ENCODE measurements at places on chromosomes 16 and 17.

DNA sequence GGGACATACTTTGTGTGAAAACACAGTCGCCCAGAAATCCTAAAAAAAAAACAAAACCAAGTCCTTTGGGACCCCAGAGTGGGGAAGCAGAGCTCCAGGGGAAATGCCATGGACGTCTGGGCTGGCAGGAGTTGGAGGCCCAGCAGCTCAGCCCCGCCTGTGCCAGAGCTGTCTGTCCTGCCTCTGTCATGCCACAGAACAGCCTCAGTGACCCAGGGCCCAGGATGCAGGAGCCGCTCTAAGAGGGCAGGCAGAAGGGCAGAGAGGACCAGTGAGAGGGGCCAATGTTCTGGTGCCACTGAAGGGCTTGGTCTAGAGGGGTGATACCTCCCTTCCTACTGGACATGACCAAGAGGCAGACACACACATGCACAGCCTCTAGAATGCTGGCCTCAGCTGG, 166.2 kb downstream of the C16orf78 start:
- DNase-seq: no peak

DNA sequence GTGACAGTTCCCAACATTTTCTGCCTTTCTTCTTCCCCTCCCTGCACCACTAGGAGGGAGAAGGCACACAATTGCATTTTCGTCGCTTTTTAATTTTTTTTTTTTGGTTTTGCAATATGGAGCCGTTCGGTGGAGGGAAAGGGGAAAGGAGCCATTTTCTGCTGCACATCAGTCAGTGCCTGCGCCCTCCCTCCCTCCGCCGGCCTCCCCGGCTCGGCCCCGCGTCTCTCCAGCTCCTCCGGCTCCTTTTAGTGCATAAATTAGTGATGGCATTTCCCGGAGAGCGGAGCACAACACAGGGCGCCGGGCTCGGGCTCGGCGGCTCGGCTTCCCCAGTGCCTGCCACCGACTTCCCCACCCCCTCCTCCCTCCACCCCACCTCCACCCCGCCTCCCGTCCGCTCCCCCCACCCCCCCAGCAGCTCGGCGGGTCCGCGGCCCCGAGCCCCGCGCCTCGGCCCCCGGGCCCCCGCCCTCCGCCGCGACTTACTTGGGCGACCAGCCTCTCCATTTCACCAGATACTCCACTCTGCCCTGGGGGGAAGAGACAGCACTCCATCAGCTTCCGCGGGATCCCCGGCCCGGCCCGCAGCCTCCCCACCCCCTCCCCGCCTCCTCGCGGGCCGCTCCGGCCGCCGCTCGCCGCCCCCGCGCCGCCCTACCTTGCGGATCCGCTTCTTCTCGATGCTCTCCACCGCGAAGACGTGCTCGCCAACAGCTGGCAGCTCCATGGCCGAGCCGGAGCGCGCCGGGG, 542 bp downstream of the CBX4 start:
- DNase-seq: peak; percentile 76

DNA sequence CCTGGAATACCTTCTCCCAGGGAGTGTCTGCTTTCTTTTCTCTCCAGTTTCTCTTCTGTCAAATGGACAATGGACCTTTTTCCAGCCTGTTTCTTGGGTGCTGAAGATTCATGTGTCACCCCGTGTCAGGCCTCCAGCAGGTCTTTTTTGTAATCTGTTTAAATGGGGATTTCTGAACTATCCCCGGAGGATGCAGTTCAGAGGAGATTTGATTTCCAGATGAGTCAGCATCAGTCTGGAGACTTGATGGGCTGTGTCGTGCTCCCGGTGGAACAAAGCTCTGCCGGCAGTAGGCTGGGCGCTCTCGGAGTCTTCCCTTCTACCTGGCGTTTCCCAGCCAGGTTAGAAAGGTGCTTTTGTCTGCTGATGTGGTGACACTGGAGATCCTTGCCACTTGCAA, 440.6 kb downstream of the HS3ST3B1 start:
- DNase-seq: no peak

- no peak for DNase-seq
These were observed 796 bp upstream of the PSMB6 start for GRCh38 chr17:4795168-4795567.

DNA sequence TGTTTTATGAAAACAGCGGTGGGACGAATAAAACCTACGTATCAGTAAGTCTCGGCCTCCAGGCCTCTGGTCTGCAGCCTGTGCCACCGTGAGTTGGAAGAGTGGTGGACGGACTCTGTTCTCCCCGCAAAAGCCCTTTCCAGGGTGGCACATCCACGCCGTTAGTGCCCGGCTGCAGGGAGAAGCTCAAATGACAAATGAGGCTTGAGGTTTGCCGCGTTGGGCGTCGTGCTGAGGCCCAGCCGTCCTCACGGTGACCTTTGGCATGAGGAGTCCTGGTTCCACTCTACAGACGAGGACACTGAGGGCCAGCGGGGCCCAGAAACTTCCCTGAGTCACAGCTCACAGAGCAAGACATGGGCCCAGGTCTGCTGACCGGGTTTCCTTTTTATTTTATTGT, 40.2 kb downstream of the JPH3 start:
- no peak for DNase-seq

DNA sequence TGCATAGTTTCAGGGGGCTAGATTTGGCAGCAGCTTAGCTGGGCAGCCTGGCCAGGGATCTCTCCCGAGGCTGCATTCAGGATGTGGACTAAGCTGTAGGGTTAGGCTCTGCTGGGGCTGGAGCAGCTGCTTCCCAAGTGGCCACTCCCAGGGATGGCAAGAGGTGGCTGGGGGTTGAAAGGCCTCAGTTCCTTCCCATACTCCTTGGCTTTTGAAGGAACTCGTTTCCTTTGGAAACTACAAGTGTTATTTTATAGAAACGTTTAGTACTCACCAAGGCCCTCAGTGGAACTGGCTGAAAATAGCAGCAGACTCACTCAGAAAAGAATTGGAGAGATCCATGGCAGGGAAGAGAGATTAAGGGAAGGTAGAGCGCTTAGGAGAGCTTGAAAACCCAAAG, 76.4 kb downstream of the WWP2 start:
- no peak for DNase-seq

- no peak for DNase-seq
These were observed 8.5 kb upstream of the YPEL3 start for GRCh38 chr16:30104492-30104891.

GRCh38 chr16:28572696-28573510, 19.2 kb downstream of the SGF29 start:
- no peak for DNase-seq

GRCh38 chr16:6112700-6113099, 1015.1 kb upstream of the EEF2KMT start:
- no peak for DNase-seq

- DNase-seq: no peak
These were observed 2.4 kb downstream of the ZNF267 start for GRCh38 chr16:31875928-31876547.

- DNase-seq: no peak
These were observed 20.2 kb downstream of the CBFA2T3 start for GRCh38 chr16:88956546-88957432.

DNA sequence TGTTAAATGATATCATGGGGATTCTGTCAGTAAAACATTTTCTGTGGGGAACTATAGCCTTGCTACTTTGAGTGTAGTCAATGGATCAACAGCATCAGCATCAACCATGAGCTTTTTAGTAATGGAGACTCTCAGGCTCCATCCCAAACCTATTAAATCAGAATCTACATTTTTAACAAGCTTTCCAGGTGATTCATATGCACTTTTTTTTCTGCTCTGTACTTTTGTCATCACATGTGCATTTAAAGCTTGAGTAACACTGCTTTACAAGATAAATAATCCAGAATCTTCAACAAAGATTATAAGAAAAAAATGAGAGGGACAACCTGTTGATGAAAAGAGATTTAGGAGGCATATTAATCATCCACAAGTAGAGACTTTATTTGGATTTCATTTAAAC, 23.5 kb downstream of the NUP93 start:
- no peak for DNase-seq

DNA sequence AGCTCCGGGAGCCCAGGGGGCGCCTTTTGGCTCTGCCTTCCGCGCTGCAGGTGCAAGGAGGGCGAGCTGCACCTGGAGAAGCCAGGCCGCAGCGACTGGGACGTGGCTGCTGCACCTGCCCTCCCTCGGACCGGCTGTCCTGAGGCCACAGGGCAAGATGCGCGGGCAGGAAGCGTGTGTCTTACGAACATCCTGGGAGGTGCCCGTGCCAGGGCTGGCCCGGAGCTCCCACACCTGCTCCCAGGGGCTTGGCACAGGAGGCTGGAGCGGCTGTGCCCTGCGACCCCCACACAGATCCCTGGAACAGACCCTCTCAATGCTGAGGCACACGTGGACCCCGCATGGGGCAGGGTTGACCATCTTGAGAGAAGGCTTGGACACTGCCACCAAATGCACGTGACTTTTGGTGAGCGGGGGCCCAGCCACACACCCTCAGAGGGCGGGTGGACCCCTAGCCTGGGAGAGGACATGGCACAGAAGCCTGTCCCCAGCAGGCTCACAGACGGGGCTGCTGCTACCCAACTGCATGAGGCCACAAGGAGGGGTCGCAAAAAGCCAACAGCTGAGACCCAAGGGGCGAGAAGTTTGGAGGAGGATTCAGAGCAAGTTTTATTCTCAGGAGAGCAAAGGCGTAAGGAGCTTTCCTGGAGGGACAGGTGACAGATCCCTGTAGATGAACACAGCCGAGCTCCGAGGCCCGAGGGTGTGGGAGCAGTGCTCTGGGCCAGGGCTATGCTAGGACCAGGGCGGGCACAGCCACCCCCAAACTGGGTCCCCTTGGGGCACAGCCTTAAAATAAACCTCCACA, 11.4 kb downstream of the NDUFAF8 start:
- DNase-seq: no peak

DNA sequence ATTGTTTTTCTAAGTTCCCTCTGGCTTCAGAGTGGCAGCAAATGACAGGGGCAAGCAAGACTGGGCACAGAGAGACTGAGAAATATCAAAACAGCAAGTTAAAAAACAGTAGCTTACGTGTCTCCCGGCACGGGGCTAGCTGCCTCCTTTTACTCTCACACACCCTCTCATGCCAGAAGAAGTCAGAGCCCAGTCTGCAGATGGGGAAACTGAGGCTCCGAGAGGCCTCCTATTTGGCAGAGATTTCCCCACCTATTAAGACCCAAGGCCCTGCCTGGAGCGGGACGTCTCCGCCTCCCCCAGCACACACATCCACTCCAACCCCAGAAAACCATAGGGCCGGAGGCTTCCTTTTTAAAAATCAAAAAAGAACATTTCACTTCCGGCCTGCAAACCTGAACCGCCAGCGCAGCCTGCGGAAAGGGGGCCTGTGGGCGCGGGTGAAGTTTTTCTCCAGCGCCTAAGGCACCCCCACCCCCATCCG, 832 bp downstream of the CARHSP1 start:
- DNase-seq: peak; percentile 43

GRCh38 chr16:25224731-25225319, 8.1 kb downstream of the AQP8 start:
- no peak for DNase-seq

- DNase-seq: no peak
These were observed 127.1 kb downstream of the CDH13 start for GRCh38 chr16:82753821-82754220.

GRCh38 chr17:1995907-1996799, 29.0 kb downstream of the RTN4RL1 start:
- DNase-seq: no peak

DNA sequence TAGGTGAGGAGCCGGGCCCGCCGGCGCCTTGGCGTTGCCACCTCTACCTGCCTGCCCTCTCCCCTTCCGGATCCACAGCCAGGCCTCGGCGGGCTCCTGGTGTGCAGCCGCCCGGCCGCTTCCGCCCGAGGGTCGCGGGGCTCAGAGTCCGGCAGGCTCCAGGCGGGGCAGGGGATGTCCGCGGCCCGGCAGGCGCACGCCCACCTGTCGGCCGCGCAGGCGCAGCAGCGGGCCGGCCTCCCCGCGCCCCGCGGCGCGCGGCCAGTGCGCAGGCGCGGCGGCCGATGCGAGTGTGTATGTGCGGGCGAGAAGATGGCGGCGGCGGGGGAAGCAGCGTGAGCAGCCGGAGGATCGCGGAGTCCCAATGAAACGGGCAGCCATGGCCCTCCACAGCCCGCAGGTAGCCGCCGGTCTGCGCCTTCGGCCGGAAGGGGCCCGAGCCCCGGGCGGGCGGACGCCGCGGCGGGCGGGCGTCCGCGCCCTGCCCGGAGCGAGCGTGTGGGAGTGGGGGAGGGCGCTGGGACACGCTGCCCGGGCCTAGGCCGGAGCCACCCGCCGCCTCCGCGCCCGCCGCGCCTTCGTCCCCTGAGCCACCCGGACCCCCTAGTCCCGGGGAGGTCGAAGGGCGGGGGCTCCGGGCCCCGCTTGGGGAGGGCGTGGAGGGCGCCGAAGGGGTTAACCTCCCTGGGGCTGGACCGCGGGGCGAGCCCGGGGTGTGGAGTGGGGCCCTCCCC, at the start of gene USP10:
USP10 (plus strand) TSS at position 289 of the 734 bp plus-strand sequence; CDS start at position 380, 91 bp downstream.
- DNase-seq: peak; percentile 92

- DNase-seq: peak; percentile 61
These were observed 224.3 kb downstream of the MSI2 start for GRCh38 chr17:57480438-57481196.

GRCh38 chr16:88653596-88654362, 2.9 kb upstream of the CYBA start:
- no peak for DNase-seq

DNA sequence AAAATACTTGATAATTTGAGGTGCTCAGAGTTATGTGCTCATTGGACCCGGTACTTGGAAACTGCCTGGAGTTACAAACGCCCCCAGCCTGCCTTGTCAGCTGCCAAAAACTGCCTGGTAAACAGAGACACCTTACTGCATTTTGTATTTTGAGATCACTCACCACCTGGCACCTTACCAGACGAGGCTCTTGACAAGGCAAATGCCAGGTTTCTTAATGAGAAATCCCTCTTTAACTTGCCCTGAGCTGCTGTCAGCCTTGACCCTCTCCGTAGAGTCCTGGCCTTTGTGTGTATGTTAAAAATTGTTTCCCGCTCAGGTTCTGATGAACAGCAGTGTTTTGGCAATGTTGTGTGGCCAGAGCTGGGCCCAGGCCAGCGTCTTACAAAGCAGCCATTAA, 28.8 kb downstream of the SYT17 start:
- no peak for DNase-seq

DNA sequence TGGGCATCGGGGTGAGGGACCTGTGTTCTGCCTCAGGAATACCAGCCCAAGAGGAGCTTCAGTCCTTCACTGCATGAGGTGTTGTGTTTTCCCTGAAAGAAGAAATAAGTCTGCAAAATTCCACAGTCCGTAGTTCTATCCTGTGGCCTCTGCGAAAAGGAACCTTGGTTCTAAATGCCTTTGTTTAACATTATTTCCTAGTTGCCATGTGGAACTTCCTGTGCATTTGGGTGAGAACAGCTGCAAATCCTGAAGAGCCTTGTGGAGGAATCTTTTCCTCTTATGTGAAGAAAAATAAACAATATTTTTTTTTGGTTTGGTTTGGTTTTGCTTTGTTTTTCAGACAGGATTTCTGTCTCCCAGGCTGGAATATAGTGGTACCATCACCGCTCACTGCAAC, 9.8 kb downstream of the PSKH1 start:
- DNase-seq: no peak

Data from adipocyte (in vitro differentiated cells).